Kidney tubule cell (primary cell): ENCODE measurements at places on chromosomes 1 and 21.

- DNase-seq, result peak; percentile 99
These were observed 48.5 kb downstream of the OPRD1 start for GRCh38 chr1:28860332-28861073.

- DNase-seq, result peak; percentile 28
These were observed 11.3 kb downstream of the NCSTN start for GRCh38 chr1:160354388-160354985.

DNA sequence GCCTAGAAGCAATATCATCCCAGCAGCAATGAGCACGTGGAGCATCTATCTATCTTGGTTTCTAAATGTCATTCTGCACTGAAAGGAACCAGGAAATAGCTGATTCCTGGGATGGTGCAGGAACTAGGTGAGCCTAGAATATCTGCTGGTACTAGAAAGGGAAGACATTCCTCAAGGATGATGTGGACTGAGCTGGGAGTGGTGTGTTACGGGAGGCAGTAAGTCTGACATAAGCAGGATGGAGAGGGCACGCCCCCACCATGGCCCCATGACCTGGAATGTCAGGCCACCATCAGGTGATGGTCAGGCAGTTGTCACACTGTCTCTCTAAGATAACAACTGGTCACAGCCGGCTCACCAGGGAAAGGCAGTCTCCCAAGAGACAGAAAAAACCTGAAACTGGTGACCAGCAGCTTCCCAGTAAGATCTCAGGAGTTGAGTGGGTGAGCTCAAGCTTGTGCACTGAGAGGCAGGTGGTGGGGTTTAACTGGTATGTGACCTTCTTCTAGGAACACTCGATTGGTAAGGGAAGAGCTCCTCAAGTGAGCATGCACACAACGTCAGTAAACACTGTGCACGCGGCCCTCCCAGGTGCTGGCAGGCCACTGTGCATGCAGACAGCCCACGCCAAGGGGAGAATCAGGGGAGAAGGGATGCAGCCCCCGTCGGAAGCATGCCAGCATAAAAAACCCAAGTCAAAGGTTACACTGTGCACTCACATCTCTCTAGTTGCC lies 148.7 kb downstream of the ADSS2 start:
- DNase-seq, result peak; percentile 96

GRCh38 chr1:235892734-235893413 lies 26.2 kb upstream of the LYST start:
- no peak for DNase-seq
